ENCODE measurements at places on chromosomes 2 and 18.

GRCh38 chr2:49616800-49617199 is 462.5 kb upstream of the FSHR start:
- no peak for ATAC-seq

DNA sequence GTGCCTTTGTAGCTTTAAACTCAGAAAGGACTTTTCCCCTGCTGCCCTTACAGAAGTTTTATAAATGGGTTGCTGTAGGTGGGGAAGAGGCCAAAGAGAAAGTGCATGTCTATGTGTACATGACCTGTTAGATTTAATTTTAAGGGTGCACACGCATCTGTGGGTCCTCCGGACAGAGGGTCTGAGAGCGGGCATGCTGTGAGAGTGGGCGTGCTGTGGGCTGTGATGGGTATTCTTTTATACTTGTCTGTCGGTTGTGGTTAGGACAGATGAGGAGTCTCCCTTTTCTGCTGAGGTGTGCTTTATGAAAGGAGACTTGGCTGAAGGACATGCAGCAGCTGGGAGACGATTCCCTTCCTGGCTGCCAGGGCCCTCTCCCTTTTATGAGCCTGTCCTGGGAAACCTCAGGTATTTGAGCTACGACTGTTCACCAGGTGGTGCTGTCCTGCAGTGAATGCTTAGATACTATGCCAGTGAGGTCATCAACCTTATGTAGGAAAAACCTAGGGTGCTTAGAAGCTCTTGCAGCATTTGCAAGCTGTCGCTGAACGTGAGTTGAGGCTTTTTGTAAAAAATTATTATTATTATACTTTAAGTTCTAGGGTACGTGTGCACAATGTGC is 67.5 kb downstream of the TANC1 start:
- peak; percentile 54 for ATAC-seq

DNA sequence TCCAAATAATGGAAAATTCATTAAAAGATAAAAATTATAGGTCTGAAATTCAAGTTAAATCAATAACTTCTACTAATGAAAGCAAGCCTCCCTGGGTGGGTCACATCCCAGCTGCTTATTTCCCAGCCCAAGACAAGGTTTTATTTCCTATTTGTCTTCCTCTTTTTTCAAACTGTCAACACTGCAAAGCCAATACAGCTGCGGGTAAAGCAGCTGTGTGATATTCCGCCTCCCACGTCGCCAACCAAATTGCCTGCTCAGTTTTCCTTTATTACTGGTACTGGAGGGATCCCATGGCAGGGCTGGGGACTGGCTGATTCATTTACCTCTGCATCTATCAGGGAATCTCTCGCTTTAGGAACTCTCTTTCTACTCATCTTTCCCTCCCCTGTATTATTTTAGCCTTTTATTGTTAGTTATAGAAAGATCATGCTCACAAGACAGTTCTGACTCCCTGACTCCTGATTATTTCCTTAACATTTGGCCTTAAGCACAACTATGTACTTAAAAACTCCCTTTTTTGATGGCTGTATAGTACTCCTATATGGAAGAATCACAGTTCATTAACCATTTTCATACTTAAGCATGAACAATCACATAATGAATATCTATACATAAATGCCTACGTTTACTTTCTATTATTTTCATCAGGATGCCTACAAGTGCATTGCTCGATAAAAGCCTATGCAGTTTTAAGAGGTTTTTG is 253.1 kb downstream of the CDCA7 start:
- peak; percentile 50 for ATAC-seq

GRCh38 chr2:58194458-58194857 is 46.7 kb downstream of the FANCL start:
- ATAC-seq = peak; percentile 71

DNA sequence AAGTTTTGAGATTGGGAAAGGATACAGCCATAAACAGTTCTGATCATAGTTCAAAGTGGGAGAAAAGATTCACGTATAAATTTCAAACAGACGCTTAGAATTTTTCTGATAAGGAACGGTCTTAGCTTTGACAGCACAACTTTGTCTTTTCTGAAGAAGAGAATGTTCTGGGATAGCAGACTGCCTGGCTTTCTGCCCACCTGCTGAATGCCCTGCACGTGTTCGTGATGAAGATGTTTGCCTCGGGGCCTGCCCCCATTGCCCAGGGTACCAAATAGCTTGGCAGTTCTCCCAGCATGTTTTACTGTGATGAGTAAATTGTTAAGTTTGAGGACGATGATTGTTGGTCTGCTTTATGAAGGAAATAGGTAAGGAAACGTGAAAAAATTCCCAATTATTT is 4.6 kb downstream of the MRPL33 start:
- no peak for ATAC-seq

- ATAC-seq = no peak
Observed at GRCh38 chr2:226970362-226970761, 134.5 kb downstream of the RHBDD1 start.

- peak; percentile 90 for ATAC-seq
Observed at GRCh38 chr2:128347701-128348539, 29.3 kb upstream of the HS6ST1 start.

- no peak for ATAC-seq
Observed at GRCh38 chr2:208025814-208026184, 472 bp upstream of the PLEKHM3 start.

GRCh38 chr2:46082531-46083485 is 214.4 kb upstream of the EPAS1 start:
- no peak for ATAC-seq

DNA sequence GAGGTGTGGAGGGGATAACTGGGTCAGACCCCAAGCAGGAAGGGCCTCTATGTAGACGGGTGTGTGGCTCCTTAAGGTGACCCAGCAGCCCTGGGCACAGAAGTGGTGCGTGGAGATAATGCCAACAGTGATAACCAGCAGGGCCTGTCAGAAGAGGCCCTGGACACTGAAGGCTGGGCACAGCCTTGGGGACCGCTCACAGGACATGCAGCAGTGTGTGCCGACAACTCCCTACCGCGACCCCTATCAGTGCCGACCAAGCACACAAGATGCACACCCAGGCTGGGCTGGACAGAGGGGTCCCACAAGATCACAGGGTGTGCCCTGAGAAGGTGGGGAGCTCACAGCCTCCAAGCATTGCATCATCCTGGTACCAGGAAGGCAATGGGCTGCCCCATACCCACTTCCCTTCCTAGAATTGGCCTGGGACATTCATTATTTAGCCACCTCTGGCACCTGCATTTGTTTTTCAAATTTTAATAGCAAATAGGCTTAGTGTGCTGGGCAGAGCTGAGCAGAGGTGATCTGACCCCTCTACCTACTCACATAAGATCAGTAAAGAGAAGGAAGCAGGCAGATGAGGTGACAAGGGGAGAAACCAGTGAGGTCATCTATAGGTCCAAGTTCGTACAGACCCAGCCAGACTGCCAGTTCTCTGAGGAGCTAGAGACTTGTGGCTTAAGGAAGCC is 55.2 kb downstream of the BCL11A start:
- no peak for ATAC-seq

GRCh38 chr2:132969371-132969985 is 299.5 kb upstream of the LYPD1 start:
- ATAC-seq = no peak

DNA sequence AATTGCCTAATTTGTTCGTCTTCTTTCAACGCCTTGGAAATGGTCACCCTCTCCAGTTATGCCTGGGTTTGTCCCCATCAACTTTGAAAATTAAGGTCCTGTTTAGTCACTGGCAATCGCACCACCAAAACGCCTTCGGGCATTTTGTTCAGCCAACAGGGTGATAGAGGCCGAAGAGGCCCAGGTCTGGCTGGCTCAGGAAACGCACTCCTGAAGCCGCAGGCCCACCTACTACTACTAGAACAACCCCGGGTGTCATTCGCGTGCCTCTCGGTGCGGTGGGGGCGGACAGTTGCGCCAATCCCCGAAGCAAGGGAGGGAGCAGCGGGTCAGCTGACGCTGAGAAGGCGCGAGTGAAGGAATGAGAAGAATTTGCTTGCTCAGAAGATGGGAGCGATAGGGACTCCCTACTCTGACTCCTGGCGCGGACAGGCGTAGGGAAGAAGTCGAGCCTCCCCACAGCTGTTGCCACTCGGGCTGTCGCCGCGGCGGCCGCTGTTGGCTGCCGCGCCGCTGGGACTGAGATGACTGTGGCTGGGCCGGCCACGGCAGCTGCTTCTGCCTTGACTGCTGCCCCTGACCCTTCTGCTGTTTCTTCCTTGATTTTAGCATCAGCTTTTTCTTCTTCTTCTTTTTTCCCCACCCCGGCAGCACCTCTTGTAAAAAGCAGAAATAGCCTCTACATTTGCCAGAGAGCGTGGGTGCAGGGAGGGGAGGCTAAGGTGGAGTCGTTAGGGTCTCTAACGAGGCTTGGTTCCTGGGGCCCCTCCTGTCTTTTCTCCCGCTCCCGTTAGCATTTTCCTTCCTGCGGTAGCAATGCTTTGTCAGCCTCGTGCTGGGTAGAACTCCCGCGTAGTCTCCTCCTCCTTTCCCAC is 387.6 kb downstream of the FIGN start:
- ATAC-seq = no peak

- no peak for ATAC-seq
Observed at GRCh38 chr2:74232426-74232825, 34.0 kb downstream of the MTHFD2 start.

- no peak for ATAC-seq
Observed at GRCh38 chr2:112220831-112221230, 34.0 kb downstream of the ZC3H8 start.

GRCh38 chr2:170396799-170397459 is 219.0 kb downstream of the MYO3B start:
- no peak for ATAC-seq

GRCh38 chr2:234565201-234565600 is 68.3 kb upstream of the ARL4C start:
- no peak for ATAC-seq

DNA sequence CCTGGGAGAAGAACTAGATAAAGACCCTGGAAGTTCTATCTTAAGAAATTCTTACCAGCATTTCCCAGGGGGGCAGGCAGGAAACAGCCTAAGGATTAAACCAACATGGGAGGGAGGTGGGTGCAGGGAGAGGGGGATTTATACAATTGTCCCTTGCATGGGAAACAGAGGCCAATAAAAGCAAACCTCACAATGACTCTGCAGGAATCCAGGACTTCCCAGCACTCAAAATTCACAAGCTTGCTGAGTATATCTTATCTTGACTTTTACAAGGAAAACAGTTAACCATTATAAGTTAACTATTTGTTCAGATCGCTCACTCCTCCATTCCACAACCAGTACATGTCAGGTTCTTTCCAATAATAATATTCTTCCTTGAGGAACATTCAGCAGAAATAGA is 241.3 kb downstream of the MREG start:
- ATAC-seq = no peak

DNA sequence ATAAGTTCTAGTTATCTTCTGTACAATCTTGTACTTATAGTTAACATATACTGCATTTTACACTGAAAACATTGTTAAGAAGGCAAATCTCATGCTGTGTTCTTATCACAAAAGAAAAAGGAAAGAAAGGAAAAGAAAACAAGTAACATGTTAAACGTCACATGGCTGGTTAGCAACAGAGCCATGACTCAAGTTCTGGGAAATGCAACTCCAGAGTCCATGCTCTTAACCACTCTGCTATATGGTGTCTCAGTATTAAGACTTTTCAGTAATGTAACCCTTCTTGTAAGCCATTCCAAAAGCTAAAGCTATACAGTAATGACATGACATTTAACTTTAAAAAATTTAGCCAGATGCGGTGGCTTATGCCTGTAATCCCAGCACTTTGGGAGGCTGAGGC is 181.4 kb downstream of the BARD1 start:
- ATAC-seq = no peak

DNA sequence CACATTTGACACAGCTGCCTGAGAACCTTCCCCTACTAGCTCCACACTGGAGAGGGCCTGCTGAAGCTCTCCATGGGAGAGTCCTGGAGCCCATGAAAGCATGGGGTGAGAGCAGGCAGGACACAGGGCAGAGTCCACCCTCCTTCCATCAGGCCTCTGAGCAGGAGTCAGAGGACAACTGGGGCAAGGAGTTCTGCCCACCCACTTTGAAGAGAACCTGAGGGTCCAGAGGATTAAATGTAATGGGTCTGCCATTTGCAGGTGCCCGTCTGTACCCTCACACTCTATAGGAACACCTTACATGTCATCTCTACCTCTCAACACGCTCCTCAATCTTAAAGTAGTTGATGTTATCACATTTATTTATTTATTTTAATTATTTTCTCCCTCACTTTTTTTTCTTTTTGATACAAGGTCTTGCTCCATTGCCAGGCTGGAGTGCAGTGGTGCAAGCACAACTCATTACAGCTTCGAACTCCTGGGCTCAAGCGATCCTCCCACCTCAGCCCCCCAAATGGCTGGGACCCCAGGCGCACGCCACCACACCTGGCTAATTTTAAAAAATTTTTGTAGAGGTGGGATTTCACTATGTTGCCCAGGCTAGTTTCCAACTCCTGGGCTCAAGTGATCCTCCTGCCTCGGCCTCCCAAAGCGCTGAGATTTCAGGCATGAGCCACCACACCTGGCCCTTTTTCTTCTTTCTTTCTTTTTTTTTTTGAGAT is 10.2 kb downstream of the ADRA2B start:
- no peak for ATAC-seq

DNA sequence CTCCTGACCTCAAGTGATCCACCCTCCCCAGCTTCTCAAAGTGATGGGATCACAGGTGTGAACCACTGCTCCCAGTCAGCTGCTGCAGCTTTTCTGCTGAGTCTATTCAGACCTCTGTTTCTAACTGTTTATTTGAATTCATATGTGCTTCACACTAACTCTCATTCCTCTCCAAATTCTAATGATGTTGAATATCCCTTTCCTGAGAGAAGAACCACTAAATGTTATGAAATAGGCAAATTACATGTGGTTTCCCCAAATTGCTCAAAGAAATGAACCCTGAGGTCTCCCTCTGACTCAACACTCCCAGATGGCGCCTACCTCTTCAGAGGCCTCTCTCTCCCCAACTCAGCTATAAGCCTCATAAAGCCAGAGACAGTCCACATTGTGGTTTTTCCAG is 98.6 kb downstream of the IRS1 start:
- no peak for ATAC-seq

GRCh38 chr2:38737925-38738324 is 13.2 kb downstream of the SRSF7 start:
- no peak for ATAC-seq

GRCh38 chr18:79577451-79578395 is 101.9 kb upstream of the CTDP1 start:
- no peak for ATAC-seq

GRCh38 chr2:11155381-11156035 is at the start of gene SLC66A3:
Gene SLC66A3 (plus strand): TSS chr2:11155467. CDS start chr2:11155547, 80 bp downstream.
- peak; percentile 90 for ATAC-seq

GRCh38 chr2:181411105-181411849 is 45.9 kb upstream of the ITGA4 start:
- ATAC-seq = peak; percentile 84

DNA sequence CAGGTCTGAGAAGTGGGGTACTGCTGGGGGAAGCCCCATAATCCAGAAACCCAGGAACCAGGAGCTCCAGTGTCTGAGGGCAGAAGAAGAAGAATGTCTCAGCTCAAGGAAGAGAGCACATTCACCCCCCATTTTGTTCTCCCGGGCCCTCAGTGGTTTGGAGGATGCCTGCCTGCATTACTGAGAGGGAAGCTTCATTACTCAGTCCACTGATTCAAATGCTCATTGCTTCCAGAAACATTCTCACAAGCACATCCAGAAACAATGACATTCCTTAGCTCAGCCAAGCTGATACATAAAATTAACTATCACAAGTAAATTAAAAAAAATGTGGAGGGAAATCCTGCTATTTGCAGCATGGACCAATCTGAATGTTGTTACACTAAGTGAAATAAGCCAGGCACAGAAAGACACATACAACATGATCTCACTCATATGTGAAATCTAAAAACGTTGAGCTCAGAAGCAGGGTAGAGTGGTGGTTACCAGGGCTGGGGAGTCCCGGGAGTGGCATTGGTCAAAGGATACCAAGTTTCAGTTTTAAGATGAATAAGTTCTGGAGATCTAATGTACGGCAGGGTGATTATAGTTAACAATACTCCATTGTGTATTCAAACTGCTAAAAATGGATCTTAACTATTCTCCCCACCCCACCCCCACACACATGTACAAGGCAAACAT is 459.3 kb downstream of the GALR1 start:
- no peak for ATAC-seq
